Fibroblast of skin of left biceps (primary cell): ENCODE measurements at places on chromosomes 3 and 15.

- no peak for DNase-seq
Measured at GRCh38 chr3:142641504-142641903, 45.3 kb downstream of the PLS1 start.

DNA sequence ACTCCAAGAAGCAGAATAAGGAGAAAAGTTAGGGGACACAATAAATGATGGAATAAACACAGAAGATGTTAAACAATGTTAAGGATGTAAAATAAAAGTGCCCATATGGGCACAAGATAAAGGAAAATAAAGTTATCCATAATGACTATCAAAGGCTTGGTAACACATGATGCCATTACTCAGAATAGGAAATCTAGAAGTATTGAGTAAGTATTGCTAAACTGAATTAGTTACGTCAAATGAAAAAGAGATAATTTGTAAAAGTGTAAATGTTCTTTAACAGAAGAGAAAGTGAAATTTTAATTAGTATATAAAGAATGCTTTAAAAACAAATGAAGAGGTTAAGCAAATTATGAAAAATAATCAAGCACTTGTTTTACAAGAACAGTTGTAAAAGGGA, 6.7 kb downstream of the COPS2 start:
- no peak for DNase-seq

GRCh38 chr3:127676456-127676855, 3.7 kb downstream of the ABTB1 start:
- DNase-seq, result no peak

- no peak for DNase-seq
Measured at GRCh38 chr15:71042356-71042922, 72.8 kb upstream of the THSD4 start.

- no peak for DNase-seq
Measured at GRCh38 chr3:156298938-156299337, 178.6 kb downstream of the KCNAB1 start.
